Osteocyte (in vitro differentiated cells): ENCODE measurements at places on chromosomes 11 and 22. TPM values are rescaled to one million over a fixed set of nuclear protein-coding genes. Genes with fewer than 3 reads are reported as not detected.

The ENDOD1 gene
- total RNA-seq: 91.6 and 98.0 TPM in 2 replicates

The GLYAT gene
- total RNA-seq: not detected in 2 replicates

The C11orf86 gene
- not detected in 2 replicates for total RNA-seq

The ANKRD13D gene
- 54.3 and 56.2 TPM in 2 replicates for total RNA-seq

The MUC6 gene
- total RNA-seq: not detected in 2 replicates
